ENCODE measurements at places on chromosomes 2 and 18.

- DNase-seq = no peak
Measured at GRCh38 chr2:160621748-160622147, 128.1 kb upstream of the RBMS1 start.

DNA sequence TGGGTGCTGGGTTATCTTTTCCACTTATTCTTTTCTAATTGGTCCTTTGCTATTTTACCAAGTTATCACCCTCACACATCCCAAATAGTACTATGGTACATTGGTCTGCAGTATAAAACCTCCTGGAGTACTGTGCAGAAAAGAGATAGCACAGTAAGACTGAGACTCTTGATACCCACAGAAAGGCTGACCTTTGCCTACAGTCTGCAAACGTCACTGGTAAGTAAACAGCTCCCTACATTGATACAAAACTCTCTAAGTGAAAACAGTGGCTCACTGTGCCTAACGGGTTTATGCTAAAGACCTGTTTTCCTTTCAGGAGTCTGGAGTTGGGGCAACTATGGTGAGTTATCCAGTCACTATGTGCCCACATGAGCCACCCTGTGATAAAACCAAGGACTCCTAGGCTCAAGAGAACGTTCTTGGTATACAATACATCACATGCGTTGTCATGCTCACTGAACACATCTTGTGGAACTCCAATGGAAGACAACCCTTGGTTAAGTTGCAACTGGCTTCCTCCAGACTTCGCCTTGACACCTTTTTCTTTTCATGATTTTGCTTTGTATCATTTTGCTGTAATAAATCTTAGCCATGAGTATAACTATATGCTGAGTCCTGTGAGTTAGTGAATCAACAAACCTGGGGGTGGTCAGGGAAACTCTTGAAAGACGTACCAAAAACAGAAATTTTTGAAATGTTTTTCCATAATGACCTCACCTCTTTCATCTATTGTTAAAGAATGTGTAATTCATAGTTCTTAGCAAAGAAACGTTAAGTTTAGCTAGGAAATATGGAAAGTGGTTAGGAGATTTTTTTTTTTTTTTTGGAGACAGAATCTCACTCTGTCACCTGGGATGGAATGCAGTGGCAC lies 104.9 kb downstream of the C2orf74 start:
- DNase-seq = no peak

DNA sequence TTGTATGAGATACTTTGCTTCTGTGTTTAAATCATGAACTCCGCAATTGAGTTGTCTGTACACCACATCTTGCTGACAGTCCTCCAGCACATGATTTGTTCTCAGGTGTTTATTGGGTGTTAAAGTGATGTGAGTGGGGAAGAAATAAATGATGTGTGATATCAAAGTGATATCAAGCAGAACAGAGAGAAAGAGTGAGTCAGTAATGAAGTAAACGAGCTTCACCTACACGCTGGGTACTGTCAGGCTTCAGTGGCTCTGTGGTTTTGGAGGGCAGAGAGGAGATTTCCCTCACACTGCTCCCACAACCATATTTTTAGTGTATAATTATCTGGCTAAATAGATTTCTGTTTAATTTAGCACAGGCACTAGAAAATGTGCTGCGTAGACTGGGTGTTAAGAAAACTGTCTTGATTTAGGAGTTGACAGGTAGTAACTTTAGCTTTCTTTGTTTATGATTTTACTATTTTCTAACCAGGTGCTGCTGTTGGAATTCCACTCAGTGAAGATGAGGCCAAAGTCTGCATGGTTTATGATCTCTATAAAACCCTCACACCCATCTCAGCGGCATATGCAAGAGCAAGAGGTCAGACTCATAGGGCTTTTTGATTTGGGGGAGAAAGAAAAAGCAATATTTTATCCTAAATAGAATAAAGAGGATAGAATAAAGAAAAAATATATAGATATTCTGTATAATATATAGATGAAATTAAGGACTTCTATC lies 21.2 kb downstream of the ATIC start:
- no peak for DNase-seq

- DNase-seq = no peak
Measured at GRCh38 chr2:109458512-109458911, 155.3 kb downstream of the SEPTIN10 start.

GRCh38 chr18:59454909-59455727 lies 96.1 kb upstream of the LMAN1 start:
- DNase-seq = no peak

DNA sequence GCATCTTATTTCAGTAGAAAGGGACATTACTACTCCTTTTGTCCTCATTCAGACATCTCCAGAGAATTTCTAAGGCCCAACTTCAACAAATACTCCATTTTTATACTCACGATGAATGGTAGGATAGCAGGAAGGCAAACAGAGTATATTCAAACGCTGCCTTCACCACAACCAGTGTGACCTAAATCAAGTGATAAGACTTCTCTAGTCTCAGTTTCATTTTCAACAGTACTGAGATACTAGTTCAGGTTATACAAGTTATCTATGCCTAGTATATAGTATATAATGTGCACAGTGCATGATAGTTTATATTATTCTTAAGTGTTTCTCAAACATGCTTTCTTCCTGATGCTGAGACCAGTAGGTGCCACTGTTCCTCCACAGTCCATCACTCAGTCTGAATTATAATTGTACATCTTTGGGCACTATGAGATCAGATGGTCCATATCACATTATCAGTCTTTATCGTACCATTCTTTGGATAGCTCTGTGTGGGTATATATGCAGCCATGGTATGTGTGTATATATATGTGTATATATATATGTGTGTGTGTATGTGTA lies 66.3 kb upstream of the RPE start:
- DNase-seq = no peak
